Suppressor macrophage treated with lipopolysaccharide for 4 hours (primary cell): ENCODE measurements at places on chromosomes 16 and 17.

DNA sequence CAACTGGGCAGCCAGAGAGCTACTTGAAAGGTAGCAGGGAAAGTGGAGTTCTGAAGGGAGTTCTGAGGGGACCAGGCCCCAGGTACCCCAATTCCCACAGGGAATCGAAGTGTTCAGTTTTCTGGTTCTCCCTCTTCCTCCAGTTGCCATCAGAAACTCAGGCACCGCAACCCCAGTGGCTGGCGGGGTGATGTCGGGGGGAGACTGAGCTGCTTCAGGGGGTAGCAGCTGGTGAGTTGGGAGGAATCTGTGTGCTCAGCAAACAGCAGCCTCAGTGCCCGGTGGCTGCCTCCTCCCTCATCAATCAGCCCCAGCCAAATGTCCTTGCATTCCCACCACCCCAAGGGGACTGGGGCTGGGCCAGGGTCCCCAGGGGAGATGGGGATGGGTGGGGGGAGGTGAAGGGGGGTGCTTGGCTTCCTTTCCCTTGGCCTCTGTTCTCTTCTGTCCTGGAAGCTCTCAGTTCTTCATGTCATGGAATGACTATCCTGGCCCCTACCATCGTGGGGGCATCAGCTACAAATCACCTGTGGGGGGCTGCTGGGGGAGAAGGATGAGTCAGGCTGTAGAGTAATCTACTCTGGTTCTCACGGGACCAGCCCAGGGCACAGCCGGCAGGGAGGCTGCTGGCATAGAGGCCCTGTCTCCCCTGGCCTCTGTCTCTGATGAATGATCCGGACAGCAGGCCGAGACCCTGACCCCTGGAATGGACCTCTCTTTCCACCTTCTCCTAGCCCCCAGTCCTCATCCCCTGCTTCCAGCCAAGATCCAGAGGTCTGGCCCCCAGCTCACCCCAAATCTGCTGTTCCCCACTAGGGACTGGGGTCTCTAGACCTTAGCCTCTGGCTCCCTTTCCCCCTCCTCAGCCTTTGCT is 2.6 kb upstream of the DNAH2 start:
- DNase-seq: no peak

- DNase-seq: no peak
Measured at GRCh38 chr17:62925267-62925836, 40.7 kb upstream of the TANC2 start.

- DNase-seq: peak; percentile 83
Measured at GRCh38 chr17:21041741-21042457, 912 bp downstream of the USP22 start.

- DNase-seq: no peak
Measured at GRCh38 chr17:63224644-63225043, 221.5 kb downstream of the CYB561 start.

DNA sequence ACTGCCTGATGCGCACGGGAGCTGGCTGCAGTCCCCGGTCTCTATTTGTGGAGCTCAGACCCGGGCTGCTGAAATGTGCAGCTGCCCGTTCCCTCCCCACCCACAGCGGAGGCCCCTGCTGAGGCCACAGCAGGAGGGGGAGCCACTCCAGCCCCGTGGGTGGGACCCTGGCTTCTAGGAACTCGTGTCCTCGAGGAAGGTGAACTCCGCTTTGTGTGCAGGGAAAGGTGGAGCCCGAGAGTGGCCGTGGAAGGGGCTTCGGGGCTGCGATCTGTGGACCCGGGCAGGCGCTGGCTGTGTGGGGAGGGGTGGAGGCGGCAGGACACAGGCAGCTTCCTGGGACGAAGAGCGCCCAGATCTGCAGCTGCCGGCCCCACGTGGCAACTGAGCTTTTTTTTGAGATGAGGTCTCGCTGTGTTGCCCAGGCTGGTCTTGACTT is 2.9 kb downstream of the CCDC154 start:
- no peak for DNase-seq

GRCh38 chr17:75832164-75832651 is 12.0 kb downstream of the UNC13D start:
- DNase-seq: peak; percentile 87

DNA sequence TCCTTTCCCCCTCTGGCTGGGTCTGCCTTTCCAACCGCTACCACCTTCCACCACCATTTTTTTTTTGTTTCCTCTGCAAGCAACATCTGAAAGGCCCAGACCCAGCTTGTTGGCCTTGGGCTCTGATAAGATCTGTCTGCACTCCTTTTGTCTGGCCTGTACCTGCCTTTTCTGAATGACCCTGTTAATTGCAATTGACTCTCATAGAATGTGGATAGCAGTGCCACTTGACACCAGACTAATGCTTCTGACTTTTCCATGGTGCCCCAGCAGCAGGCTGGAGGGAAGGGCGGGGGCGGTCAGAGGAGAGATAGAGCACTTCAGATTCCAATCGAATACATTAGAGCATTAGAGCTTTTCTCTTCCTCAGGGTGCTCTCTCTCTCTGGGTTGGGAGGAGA is 538.9 kb downstream of the WWOX start:
- no peak for DNase-seq

- DNase-seq: no peak
Measured at GRCh38 chr16:23333831-23334456, 31.8 kb downstream of the SCNN1B start.

GRCh38 chr17:78596871-78597764 is 19.9 kb upstream of the DNAH17 start:
- DNase-seq: peak; percentile 32
